ENCODE measurements at places on chromosomes 11 and 22. TPM values are rescaled to one million over a fixed set of nuclear protein-coding genes. Genes with fewer than 3 reads are reported as not detected.

- no peak overlapping the region for H3K4me3 ChIP-seq
- H3K36me3 ChIP-seq = no peaks in the 10 kb centered on the region
- DNase-seq = no peak
- peaks cover 67% of the 10 kb centered on the region for H3K4me1 ChIP-seq
Measured at GRCh38 chr22:42993651-42994275, 21.2 kb downstream of the PACSIN2 start.

- peak overlapping the region; percentile 93 for H3K27ac ChIP-seq
- H3K4me1 ChIP-seq = peaks cover 24% of the 10 kb centered on the region
- no peaks in the 10 kb centered on the region for H3K27me3 ChIP-seq
- DNase-seq = no peak
Measured at GRCh38 chr11:32092581-32093170, 1.8 kb downstream of the RCN1 start.

Gene FOLR1
- total RNA-seq = 132 TPM

DNA sequence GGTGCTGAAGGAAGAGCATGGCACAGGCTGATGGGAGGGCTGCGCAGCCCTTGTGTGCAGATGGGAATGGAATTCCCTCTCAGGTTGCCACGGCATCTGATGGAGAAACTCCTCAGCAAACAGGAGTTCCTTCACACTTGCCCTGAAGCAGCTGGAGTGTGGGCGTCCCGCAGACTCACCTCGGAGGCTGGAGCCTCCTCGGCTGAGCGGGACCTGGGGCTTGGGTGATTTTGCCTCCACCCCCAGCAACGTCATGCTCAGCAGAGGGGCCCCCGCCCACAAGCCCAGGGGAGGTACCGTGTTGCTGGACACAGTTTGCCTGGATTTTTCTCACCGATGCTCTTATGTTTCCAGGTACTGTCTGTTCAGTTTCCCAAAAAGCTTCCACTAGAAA is 63.4 kb downstream of the MYO7A start:
- peak; percentile 63 for DNase-seq
- no peaks in the 10 kb centered on the region for H3K27me3 ChIP-seq
- no peaks in the 10 kb centered on the region for H3K36me3 ChIP-seq
- peaks cover 5% of the 10 kb centered on the region for H3K4me1 ChIP-seq

DNA sequence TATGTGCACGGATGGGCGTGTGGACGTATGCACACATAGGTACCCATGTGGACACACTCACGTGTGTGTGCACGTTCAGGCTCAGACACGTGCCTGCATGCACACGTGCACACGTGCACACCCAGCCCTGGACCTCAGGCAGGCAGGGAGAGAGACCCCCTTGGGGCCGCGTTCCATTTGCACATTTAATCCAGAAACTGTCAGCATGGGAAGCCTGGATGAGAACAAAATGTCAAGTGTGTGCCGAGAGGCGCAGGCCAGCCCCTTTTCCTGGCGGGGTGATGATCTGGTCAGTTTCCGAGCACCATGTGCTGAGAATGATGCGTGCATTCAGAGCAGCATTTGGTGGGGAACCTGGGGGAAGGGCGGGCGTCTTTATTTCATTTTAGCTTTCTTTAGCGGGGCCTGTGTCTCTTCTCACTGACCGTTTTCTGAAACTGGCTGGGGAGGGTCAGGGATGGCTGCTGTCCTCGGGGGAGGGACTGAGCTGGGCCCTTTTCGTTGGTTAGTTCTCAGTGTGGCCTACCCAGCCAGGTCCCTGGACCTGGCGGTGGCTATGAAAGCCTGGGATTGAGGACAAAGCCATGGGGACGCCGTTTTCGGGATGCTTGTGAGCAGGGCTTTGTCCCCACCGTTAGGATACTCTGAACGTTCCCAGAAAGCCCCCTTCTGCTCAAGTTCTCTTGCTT is 96.3 kb downstream of the KCNQ1 start:
- H3K36me3 ChIP-seq = no peaks in the 10 kb centered on the region
- no peak for DNase-seq
- no peak overlapping the region for H3K27ac ChIP-seq

- no peak for DNase-seq
- H3K27ac ChIP-seq = no peak overlapping the region
- H3K4me3 ChIP-seq = no peak overlapping the region
Measured at GRCh38 chr22:25357606-25358420, 138.4 kb downstream of the CRYBB2 start.

- peaks cover 50% of the 10 kb centered on the region for H3K36me3 ChIP-seq
- peaks cover 19% of the 10 kb centered on the region for H3K4me1 ChIP-seq
- DNase-seq = peak; percentile 67
Measured at GRCh38 chr11:1563697-1564534, 8.2 kb downstream of the DUSP8 start.

GRCh38 chr11:117940736-117941135 is 11.5 kb upstream of the TMPRSS13 start:
- H3K4me3 ChIP-seq = no peak overlapping the region
- no peaks in the 10 kb centered on the region for H3K36me3 ChIP-seq
- H3K4me1 ChIP-seq = peaks cover 7% of the 10 kb centered on the region
- H3K27ac ChIP-seq = no peak overlapping the region

Gene LRRC10B
- 7.3 TPM for total RNA-seq

DNA sequence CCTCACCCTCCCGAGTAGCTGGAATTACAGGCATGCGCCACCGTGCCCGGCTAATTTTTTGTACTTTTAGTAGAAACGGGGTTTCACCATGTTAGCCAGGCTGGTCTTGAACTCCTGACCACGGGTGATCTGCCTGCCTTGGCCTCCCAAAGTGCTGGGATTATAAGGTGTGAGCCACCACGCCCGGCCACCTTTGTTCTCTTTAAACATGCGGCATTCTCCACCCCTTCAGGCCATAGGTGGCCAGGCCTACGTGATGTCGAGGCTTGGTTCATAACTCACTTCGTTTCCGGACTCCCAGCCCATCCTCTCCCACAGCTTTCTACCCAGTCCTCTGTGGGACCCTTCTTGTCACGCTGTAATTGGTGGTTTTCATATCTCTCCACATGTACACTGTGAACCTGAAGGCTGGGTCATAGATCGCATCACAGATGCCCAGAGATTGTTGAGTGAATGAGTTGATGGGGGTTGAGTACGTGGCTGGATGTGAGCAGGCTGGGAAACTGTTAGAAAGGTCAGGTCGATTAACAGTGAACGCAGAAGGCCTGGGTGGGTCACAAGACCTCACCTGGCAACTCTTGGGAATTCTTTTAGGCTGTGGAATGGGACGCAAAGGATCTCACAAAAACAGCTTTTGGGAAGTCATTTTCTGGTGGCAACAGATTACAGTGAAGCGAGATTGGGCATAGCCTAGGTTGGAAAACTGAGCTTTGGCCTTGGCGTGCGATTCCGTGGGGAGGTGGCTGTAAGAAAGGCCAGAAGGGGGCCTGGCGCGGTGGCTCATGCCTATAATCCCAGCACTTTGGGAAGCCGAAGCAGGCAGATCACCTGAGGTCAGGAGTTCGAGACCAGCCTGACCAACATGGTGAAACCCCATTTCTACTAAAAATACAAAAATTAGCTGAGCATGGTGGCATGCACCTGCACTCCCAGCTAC is 44.5 kb downstream of the ST14 start:
- peaks cover 2% of the 10 kb centered on the region for H3K36me3 ChIP-seq
- H3K27me3 ChIP-seq = no peaks in the 10 kb centered on the region
- no peak overlapping the region for H3K4me3 ChIP-seq
- no peak overlapping the region for H3K27ac ChIP-seq
- DNase-seq = no peak

Gene FAM181B
- total RNA-seq = not detected
